ENCODE measurements at places on chromosomes 16 and 17. TPM values are rescaled to one million over a fixed set of nuclear protein-coding genes. Genes with fewer than 3 reads are reported as not detected.

DNA sequence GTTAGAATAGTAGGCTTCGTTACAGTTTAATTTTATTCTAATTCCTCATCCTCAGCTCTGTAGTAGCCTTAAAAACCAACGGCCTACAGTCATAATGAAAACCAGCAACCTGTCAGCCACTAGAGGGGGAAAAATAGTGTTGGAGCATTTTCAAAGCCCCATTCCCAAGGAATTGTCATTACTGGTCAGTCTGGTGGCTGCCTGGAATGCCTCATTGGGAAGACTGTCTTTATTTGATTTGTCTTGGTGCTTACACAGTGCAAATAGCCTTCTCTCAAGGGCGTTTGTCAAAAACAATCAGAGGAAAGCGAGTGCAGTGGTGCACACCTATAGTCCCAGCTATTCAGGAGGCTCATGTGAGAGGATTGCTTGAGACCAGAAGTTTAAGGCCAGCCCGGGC, 4.7 kb downstream of the LPCAT2 start:
- no peaks in the 10 kb centered on the region for H3K27me3 ChIP-seq
- no peak for DNase-seq
- no peaks in the 10 kb centered on the region for H3K4me1 ChIP-seq
- H3K36me3 ChIP-seq, result no peaks in the 10 kb centered on the region

DNA sequence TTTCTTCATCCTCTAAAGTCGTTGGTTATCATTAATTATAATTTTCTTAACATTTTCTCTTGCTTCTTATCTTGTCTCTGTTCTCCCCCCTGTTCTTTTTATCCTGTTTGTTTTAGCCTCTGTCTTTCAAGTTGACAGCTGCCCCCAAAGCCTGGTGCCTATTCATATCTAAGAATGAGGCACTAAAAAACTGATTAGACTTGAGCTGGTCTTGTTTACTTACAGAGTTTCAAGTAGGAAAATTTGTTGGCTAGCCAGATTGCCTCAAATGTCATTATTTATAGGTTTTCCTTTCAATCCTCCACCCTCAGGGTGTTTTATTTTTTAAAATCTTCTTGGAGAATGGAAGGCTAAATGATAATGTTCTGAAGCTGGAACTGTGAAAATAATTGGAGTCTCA, 236.0 kb downstream of the UTP18 start:
- H3K4me1 ChIP-seq, result no peaks in the 10 kb centered on the region
- H3K36me3 ChIP-seq, result no peaks in the 10 kb centered on the region
- no peak overlapping the region for H3K4me3 ChIP-seq
- H3K27ac ChIP-seq, result no peak overlapping the region
- DNase-seq, result no peak

Gene TBC1D3I
- 0.88 TPM for total RNA-seq

DNA sequence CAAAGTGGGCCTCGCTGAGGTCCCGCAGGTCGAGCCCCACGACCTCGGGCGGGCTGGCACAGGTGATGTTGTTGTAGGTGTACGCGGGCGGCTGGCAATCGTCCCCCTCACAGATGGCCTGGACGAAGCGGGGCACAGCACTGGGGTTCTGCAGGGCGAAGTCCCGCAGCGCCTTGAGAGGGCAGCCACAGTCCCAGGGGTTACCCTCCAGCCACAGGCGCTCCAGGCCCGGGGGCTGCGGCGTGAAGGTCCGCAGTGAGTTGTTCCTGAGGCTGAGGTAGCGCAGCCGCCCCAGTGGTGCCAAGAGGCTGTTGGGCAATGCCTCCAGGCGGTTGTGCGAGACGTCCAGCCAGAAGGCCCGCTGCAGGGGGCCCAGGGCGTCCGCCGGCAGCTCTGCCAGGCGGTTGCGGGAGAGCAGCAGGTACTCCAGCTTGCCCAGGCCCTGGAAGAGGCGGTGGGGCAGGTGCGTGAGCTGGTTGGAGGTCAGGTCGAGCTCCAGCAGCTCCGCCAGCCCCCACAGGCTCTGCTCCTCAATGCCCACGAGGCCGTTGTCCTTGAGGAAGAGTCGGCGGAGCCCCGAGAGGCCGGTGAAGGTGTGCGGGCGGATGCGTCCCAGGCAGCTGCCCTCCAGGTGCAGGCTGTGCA, 2.8 kb downstream of the IGFALS start:
- no peaks in the 10 kb centered on the region for H3K4me1 ChIP-seq
- no peaks in the 10 kb centered on the region for H3K27me3 ChIP-seq
- DNase-seq, result peak; percentile 15
- H3K27ac ChIP-seq, result no peak overlapping the region
- no peaks in the 10 kb centered on the region for H3K36me3 ChIP-seq

DNA sequence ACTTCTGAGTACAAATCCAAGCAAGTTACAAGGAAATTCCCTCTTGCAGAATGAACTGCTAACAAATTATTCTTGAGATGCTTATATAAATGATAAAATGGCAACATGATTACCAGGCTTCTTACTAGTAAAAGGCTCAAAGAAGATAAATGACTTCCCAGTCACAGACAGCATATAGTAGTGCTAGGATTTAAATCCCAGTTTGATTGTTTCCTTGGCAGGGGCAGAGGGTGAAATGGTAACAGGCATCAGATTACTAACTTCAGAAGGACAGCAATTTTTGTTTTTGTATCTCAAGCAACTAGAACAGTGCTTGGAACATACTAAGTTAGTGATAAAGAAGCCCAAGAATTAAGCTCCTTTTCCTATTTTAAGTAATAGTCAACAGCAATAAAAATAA, 102.8 kb downstream of the SSH2 start:
- no peaks in the 10 kb centered on the region for H3K27me3 ChIP-seq
- peaks cover 4% of the 10 kb centered on the region for H3K4me1 ChIP-seq
- H3K4me3 ChIP-seq, result no peak overlapping the region
- no peak for DNase-seq

Gene KCNJ12
- total RNA-seq, result 2.2 TPM

Gene MYH13
- not detected for total RNA-seq

DNA sequence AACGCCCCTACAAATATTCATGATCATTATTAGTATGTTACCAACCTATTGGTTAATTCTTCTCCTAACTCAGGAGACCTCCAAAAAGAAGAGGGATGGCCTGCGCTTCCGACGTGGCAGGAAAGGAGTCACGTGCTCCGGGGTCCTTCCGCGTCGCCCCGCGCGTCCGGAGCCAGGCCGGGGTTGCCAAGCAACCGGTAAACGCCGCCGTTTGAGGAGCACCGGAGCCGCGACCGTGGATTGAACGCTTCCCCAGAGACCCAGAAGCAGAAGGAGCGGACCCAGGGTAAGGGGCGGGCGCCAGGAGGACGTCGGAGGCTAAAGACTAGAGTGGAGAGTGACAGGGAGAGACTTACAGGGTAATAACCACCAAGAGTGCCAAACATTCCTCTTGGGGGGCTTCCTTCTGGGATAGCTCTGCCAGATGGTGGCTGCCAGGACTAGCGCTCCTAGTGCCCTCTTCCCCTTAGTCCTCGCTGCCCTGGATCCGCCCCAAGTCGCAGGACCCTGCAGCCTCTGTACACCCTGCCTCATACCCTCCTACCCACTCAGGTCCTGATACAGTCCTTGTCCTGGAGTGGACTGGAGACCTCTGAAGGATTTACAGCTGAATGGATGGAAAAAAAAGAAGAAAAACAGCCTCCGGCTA, at the start of gene DNAI2:
Gene DNAI2, plus strand, starts transcription at position 175 of the 649 bp plus-strand sequence. CDS start 7,584 bp downstream, outside the sequence.
- H3K27ac ChIP-seq, result no peak within 1 kb of the TSS
- peak within 1 kb of the TSS; percentile 5 for H3K4me3 ChIP-seq
- no peaks in the 10 kb centered on the region for H3K4me1 ChIP-seq
- no peak for DNase-seq

Gene EVPL
- total RNA-seq, result 18.8 TPM

GRCh38 chr16:27314986-27315332, 1.2 kb downstream of the IL4R start:
- peak overlapping the region; percentile 91 for H3K4me3 ChIP-seq
- H3K27me3 ChIP-seq, result no peaks in the 10 kb centered on the region
- DNase-seq, result no peak
- peaks cover 9% of the 10 kb centered on the region for H3K4me1 ChIP-seq

DNA sequence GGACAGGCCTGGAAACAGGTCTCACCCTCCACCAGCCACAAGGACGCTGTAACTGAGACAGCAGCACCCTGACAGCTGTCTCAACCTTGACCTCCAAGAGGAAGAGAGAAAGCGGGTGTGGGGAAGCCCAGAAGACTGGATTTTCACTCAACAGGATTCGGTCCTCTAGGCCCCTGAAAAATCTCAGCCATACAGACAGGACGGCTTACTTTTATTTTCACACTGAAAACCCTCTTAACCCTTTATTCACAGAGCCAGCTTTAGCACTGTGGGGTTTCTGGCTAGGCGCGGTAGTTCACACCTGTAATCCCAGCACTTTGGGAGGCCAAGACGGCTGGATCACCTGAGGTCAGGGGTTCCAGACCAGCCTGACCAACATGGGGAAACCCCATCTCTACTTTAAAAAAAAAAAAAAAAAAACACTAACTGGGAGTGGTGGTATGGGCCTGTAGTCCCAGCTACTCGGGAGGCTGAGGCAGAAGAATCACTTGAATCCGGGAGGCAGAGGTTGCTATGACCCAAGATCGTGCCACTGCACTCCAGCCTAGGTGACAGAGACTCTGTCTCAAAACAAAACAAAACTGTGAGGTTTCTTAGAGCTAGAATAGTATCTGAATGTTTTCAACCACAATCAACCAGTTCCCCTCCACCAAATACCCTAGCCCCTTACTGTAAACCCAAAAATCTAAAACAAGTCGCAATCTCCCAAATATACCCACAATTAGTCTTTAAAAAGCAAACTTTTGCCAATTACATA, 5.3 kb downstream of the ANKRD11 start:
- H3K36me3 ChIP-seq, result no peaks in the 10 kb centered on the region
- H3K27me3 ChIP-seq, result no peaks in the 10 kb centered on the region
- no peak overlapping the region for H3K27ac ChIP-seq
- H3K4me1 ChIP-seq, result peaks cover 47% of the 10 kb centered on the region
- DNase-seq, result no peak

GRCh38 chr17:14559264-14560119, 258.6 kb downstream of the HS3ST3B1 start:
- H3K4me3 ChIP-seq, result no peak overlapping the region
- H3K4me1 ChIP-seq, result no peaks in the 10 kb centered on the region
- no peak for DNase-seq
- no peaks in the 10 kb centered on the region for H3K27me3 ChIP-seq

DNA sequence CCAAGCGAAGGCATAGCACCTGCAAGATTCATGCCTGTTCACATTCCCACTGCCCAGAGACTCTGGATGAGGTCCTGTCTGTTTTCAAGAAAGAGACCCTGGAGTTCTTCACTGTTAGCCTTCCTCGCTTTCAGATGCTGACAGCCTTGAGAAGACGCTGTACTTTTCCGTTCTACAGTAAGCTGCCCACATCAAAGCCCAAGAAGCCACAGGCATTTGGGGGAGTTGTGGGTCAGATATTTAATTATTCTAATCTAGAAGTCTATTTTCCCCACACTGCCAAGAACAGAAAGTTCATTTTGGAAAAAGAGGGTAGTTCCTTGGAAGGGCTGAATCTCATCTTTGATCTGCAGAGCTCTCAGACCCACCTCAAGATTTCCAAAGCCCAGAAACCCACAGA, 127.9 kb downstream of the AXIN2 start:
- H3K4me1 ChIP-seq, result no peaks in the 10 kb centered on the region
- H3K27me3 ChIP-seq, result no peaks in the 10 kb centered on the region
- DNase-seq, result no peak
- no peaks in the 10 kb centered on the region for H3K36me3 ChIP-seq
- H3K27ac ChIP-seq, result no peak overlapping the region
- H3K4me3 ChIP-seq, result no peak overlapping the region

DNA sequence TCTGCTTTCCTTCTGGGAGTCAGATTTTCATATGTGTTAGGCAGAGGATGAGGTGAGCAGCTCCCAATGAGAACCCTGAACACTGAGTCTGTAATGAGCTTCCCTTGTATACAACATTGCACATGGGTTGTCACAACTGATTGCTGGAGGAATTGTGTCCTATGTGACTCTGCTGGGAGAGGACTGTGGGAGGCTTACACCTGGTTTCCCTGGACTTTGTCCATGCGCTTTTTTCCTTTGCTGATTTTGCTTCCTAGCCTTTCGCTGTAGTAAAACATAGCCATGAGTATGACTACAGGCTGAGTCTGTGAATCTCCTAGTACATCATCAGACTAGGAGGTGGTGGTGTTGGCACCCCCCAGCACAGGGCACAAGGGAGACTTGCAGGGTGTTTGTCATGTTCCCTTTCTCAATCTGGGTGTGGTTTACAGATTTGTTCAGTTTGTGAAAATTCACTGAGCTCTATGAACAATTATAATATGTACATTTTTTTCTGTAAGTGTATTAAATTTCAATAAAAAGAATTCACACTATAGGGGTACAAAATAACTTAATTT, 1.7 kb upstream of the PLK1 start:
- H3K36me3 ChIP-seq, result no peaks in the 10 kb centered on the region
- H3K27ac ChIP-seq, result peak overlapping the region; percentile 11
- DNase-seq, result peak; percentile 61
- H3K4me3 ChIP-seq, result no peak overlapping the region
- H3K27me3 ChIP-seq, result no peaks in the 10 kb centered on the region

- no peaks in the 10 kb centered on the region for H3K27me3 ChIP-seq
- no peak overlapping the region for H3K4me3 ChIP-seq
- no peaks in the 10 kb centered on the region for H3K4me1 ChIP-seq
Observed at GRCh38 chr16:407253-407652, 5.6 kb downstream of the DECR2 start.

DNA sequence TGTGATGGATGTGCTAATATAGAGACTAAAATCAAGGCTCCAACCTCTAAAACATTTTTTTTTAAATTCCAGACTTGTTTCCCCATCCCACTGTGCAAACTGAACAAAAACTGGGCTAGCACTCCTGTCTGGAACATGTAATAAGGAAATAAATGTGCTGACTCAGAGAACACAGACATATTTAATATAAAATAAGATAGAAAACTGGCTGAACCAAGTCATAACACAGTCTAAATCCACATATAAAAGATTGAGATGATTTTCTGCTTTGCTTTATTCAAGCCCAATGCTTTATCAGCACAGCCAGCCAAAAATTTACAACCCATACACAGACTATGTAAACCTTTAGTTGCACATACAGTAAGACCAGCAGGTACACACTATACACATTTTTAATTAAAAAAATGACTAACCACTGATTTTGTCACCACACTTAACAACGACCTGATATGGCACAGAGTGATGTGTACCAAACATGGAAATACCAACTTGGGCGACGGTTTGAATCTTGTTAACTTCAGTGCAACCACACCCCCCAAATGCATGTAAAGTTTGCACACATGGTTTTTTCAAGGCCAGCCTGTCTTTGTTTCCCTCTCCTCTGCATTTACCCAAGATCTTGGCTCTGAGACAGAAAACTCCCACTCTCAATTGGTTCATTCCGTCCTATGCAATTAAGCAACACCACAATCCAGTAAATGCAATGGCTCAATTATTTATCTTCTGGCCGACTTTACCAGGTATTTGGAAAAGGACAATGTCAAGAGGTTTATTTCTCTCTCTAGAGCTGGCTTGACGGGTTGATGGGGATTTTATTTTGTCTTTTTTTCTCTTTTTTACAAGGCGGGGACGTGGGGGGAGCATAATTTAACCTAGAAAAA, 1.2 kb downstream of the STAT3 start:
- peaks cover 8% of the 10 kb centered on the region for H3K4me1 ChIP-seq
- no peaks in the 10 kb centered on the region for H3K36me3 ChIP-seq
- peak overlapping the region; percentile 100 for H3K27ac ChIP-seq
- DNase-seq, result peak; percentile 74

Gene PIMREG
- total RNA-seq, result 26.0 TPM
